Activated B cell treated with CpG ODN at 0.5 μM for 24 hours (primary cell): ENCODE measurements at places on chromosomes 7 and 10. TPM values are rescaled to one million over a fixed set of nuclear protein-coding genes. Genes with fewer than 3 reads are reported as not detected.

The SFRP5 gene
- not detected in 2 replicates for total RNA-seq

DNA sequence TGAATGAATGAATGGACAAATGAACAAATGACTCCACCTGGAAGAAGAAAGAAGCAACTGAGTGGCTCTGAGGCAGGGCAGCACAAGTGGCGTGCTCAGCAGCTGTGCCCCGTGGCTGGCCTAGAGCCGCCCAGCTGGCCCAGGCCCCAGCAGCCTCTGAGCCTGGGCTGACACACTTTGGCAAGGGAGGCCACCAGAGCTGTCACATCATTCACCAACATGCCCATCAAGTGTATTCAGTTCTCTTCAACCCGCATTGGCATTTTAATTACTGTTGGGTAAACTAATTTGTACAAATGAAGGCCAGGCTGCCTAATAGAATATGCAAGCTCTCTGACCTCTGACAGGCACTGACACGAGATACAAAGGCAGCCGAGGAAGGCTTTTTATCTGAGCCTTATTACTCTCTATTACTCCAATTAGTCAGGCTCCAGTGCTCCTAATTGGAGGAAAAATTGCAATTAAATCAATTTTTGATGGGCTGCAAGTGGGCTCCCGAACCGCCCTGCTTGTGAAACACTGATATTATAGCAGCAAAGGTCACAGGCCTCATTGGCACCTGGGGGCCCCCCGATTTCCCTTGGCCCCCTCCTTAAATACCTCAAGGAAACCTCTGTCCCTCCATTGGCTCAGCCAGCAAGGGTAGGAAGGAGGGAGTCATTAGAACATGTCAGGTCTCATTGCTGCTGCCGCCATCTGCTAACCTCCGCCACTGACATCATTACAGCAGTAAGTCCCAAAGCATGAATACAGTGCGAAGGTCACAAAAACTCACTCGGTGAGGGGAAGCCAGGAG is 41.9 kb downstream of the DPCD start:
- no peak overlapping the region for H3K27ac ChIP-seq
- DNase-seq = no peak
- peaks cover 65% of the 10 kb centered on the region for H3K36me3 ChIP-seq
- no peaks in the 10 kb centered on the region for H3K27me3 ChIP-seq
- no peak overlapping the region for H3K4me3 ChIP-seq

DNA sequence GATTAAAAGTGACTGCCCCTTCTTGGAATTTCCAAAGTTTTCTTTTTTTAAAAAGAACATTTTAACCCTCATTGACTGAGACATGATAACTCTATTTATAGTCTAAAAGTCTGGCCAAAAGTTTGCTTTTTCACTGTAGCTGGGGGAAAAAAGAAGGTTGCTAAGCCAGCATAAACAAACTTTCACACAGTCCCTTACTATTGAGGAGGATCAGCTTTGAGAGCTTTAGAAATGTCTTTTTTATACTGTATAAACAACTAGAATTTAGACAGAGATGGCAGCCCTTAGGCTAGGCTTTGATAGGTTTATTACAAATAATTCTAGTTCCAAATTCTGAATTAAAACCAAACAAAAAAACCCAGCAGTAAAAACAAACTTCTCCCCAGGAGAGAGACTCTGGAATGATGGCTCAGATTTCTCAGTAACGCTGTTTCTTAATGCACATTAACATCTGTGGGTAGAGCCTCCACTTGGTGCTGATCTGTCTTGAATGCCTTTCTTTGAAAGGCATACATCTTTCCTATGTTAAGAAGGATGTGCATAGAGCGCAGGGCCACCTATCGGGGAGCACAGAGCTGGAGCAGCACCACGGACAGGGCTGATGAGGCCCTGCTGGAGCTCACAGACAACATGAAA is 100.9 kb upstream of the PDLIM1 start:
- no peak overlapping the region for H3K27ac ChIP-seq
- H3K4me3 ChIP-seq = no peak overlapping the region
- no peaks in the 10 kb centered on the region for H3K36me3 ChIP-seq

- H3K4me1 ChIP-seq = no peaks in the 10 kb centered on the region
- DNase-seq = no peak
- no peak overlapping the region for H3K27ac ChIP-seq
- no peak overlapping the region for H3K4me3 ChIP-seq
- no peaks in the 10 kb centered on the region for H3K27me3 ChIP-seq
- H3K36me3 ChIP-seq = no peaks in the 10 kb centered on the region
These were observed 19.5 kb downstream of the GLI3 start for GRCh38 chr7:42217548-42217947.

- H3K27me3 ChIP-seq = peaks cover 74% of the 10 kb centered on the region
- no peaks in the 10 kb centered on the region for H3K36me3 ChIP-seq
- H3K4me3 ChIP-seq = peak overlapping the region; percentile 73
- H3K4me1 ChIP-seq = peaks cover 54% of the 10 kb centered on the region
These were observed 3.8 kb downstream of the NKX2-3 start for GRCh38 chr10:99536338-99537085.

The FZD8 gene
- total RNA-seq = 0.17 and 0.22 TPM in 2 replicates

The TMEM229A gene
- not detected in 2 replicates for total RNA-seq

DNA sequence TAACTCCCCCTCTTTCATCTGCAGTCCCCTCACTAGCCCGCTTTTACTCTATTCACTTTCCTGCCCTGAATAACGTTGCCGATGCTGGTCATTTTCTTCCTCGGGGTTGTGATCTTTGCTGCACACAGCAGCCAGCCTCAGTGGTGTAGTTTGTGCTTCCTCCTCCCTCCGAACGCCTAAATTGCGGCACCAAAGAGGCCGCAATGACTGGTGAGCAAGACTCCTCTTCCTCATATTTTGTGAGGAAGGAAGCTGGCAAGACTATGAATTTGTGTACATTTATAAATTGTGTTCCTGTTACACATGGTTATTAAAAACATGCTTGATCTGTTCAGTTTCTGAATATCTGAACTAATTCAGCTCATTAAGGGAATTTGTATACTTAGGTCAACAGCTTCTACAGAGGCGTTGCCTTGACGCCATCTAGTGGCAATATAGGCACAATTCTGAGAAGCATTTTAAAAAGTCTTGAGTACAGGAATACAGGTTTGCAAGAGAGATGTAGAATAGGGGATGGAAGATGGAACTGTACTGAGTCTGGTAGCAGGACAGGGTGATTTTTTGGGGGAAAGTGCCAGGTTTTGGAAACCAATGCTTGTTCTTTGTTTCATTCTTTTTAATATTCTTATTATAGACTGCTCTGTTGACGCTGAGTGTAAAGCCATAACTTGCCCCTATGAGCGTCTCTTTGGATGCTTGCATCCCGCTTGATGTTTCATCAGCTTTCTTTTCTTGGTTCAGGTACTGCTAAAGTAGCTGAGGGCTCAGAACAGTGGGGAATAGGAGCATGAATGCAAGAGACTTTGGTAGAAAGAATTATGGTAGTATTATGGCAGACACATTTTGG is 4.1 kb upstream of the TAS2R5 start:
- no peak overlapping the region for H3K4me3 ChIP-seq
- H3K36me3 ChIP-seq = peaks cover 20% of the 10 kb centered on the region
- no peaks in the 10 kb centered on the region for H3K27me3 ChIP-seq
- no peak for DNase-seq
- no peak overlapping the region for H3K27ac ChIP-seq

DNA sequence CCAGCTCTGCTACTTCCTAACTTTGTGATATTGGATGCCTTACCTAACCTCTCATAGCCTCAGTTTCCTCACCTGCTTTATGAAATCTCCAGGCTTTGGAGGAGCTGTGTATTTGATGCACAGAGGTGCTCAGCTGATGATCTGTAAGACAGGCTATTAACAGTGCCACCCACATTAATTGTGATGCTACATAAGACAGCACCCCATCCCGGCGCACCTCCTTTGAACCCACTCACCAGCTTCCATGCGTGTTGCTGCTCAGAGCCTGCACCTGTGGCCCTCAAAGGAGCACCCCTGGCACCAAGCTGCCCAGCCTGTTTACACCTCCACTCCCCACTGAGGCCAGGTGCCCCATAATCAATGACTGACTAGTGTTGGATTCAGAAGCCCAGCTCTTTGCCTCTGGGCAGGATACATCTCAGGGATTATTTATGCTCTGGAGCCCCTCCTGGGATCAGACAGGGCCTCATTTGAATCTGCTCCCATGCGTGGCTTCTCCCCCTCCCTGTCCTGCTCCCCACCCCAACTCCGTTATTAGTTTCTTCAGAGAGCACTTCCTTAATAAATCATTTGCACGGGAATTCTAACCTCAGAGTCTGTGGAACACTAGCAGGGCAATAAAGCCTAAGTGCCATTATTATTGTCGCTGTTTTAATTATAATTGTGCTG is 87.7 kb downstream of the GFRA1 start:
- no peak overlapping the region for H3K4me3 ChIP-seq
- no peaks in the 10 kb centered on the region for H3K36me3 ChIP-seq
- no peaks in the 10 kb centered on the region for H3K4me1 ChIP-seq
- DNase-seq = no peak
- no peaks in the 10 kb centered on the region for H3K27me3 ChIP-seq

- H3K4me3 ChIP-seq = no peak overlapping the region
- DNase-seq = no peak
- no peaks in the 10 kb centered on the region for H3K27me3 ChIP-seq
- no peaks in the 10 kb centered on the region for H3K4me1 ChIP-seq
These were observed 45.3 kb upstream of the GNAI1 start for GRCh38 chr7:80089366-80089765.

The UCMA gene
- total RNA-seq = not detected in 2 replicates

- no peak for DNase-seq
- H3K4me1 ChIP-seq = peaks cover 16% of the 10 kb centered on the region
- H3K4me3 ChIP-seq = peak overlapping the region; percentile 56
- H3K27me3 ChIP-seq = peaks cover 43% of the 10 kb centered on the region
- H3K27ac ChIP-seq = no peak overlapping the region
These were observed 110.9 kb upstream of the LANCL2 start for GRCh38 chr7:55254242-55254595.
